Right renal pelvis (tissue), 4 donors: ENCODE measurements at places on chromosomes 3 and 15. TPM values are rescaled to one million over a fixed set of nuclear protein-coding genes. Genes with fewer than 3 reads are reported as not detected.

GRCh38 chr15:65663521-65663920 lies 41.8 kb downstream of the SLC24A1 start:
- no peak for DNase-seq

- DNase-seq = no peak
Observed at GRCh38 chr3:54850484-54851018, 77.3 kb downstream of the LRTM1 start.

GRCh38 chr3:171468296-171468906 lies 8.2 kb upstream of the TNIK start:
- no peak for DNase-seq

DNA sequence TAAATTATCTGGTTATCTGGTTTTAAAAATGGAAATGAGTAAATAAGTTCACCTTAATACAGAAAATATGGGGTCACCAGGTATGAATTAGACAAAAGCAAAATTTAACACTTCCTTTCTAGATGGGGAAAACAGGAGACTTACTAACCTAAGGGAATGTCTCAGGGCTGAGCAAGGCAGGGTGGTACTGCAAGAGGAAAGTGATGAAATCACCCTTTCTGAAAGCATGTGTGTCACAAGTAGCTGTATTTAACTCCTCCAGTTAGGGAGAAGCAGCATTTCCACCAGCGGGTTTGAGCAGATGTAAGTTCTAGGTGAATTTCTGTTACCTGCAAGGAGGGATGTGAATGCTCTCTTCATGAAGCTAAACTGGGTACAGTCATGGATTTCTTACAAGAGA lies 629.1 kb downstream of the MECOM start:
- DNase-seq = no peak

GRCh38 chr15:33941279-33942063 lies 26.8 kb upstream of the CHRM5 start:
- no peak for DNase-seq

The SLC12A1 gene
- 671 TPM for polyA plus RNA-seq
